ENCODE measurements at places on chromosomes 16 and 17.
A peak's percentile ranks its signal among the peaks of the same experiment; 100 is the strongest.

DNA sequence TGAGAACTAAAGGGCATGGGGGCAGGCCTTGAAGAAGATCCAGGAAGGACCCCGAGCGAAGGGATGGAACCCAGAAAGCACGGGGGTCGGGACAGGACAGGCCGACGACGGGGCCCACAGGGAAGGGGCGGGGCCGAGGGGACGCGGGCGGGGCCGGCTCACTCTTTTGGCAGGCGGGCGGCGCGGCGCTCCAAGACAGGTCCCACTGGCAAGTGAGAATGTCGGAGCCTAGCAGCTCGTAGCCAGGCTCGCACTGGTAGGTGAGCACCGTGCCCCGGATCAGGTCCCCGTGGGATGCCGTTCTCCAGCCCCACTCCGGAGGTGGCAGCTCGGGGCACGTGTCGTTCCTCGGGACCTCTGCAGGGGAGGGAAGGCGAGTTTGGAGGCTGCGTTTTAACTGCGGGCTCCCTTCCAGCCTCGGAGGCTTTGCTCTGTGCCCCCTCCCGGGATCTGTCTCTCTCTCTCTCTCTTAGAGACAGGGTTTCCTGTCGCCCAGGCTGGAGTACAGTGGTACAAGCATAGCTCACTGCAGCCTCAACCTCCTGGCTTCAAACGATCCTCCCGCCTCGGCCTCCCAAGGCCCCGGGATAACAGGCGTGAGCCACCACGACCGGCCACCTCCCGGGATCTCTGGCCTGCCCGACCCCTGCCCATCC lies 13.7 kb upstream of the CDIPT start:
- DNase-seq = no peak

DNA sequence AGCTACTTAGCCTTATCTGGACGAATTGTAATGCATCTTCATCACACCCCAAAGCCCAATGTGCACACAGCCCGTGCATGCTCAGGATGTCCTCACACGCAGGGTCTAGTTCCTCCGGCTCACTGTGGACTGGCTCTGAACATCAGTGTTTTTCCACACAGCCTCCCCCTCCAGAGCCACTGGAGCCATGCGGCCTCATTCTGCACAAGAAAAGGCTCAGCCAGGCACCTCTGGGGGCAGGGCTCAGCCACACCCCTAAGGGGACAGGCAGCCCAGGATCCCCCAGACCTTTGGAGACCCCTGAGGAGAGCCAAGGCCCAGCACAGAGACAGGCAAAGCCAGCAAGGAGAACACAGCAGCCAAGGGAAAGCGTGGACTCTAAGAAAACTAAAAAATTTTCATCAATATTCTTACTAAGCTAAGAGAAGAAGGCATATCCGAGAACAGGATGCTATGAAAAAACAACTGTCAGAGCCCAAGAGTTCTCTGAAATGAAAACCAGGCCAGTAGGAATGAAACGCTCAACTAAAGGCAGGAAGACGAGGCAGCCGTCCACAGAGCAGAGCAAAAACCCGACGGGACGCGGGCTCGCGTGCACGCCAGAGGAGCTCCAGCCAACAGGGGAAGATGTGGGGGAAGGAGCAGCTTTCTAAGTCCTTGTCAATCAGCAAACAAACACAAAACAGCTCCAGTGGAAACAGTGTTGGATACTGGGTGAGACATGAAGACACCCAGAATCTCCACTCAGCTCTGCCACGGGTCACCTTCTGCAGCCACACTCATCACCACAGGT lies 34.5 kb downstream of the MAP1LC3B start:
- no peak for DNase-seq

DNA sequence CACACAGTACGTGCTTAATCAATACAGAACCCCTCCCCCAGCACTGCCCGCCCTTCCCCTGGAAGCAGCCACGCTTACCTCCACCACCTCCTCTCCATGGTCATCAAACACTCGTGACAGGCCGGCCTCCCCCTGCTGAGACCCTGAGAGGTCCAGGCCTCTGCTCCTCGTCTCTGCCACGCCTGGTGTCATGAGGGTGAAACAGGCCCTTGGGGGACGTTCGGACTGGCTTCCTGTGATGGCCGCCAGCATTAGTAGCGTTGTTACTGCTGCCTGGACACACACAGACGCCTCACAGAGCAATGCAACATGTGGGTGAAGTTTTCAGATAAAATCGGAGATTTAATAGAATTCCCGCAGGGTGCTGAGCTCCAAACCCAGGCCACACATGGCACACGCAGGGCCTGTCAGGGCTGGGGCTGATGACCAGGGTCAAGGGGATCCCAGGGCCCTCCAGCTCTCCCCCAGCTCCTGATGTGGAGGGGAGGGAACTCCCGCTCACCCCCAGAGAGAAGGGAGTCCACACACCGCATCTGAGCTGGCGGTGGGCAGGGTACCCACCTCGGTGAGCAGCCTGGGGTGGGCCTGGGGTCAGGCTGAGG lies 15.9 kb upstream of the SLC38A10 start:
- no peak for DNase-seq

DNA sequence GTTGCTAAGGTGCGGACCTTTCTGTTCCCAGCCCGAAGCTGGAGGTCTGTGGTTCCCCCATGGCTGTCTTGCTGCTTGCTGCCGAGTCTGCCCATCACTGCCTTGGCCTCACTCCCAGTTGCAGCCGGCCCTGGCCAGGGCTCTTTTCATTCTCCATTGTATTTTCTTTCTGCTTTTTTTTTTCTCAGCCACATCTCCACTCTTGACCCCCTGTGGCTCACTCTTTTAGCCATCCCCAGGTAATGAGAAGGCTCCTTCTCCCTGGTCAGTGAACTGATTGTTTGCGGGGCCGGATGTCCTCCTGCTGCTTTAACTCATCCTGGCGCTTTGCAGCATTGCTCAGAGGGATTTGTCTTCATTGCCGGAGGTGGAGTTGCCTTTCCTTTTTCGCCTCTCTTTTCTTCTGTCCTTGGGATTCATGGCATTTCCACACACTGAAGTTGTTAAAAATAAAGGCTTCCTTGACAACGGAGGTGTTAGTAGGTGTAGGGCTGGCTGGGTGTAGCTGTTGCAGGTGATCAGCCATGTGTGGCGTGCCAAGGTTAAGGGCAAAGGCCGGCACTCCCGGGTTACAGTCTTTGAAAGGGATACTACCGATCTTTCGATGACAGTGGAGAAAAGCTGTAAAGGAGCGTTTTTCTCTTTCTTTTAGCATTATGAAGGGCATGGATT lies 34.1 kb downstream of the MAP2K6 start:
- DNase-seq = no peak

DNA sequence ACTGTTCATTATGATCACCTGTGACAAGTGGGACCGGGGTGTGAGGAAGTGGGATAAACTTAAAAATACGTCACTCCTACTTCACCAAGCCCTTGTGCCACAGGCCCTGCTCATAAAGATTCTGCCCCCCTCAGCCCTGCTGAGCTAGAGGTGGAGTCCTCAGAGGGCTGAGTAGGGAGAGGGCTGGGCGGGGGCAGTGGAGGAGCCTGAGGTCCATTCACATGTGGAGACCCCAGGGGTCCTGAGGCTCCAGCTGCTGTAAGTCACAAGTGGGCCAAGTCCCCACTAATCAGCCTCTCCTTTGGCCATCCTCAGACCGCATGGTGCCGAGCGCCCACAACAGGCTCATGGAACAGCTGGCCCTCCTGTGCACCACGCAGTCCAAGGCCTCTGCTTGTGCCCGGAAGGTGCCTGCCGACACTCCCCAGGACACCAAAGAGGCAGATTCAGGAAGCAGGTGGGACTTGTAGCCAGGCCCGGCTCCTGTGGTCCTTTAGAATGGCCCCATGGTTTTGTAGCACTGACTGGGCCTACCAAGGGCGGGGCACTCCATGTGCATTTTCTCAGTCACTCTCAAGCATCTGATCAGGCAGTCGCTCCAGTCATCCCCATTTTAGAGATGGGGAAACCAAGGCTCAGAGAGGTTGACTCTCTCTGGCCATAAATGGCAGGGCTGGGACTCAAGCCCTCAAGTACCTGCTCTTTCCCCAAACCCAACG lies 10.4 kb downstream of the DNAAF8 start:
- DNase-seq = no peak

- DNase-seq = no peak
Observed at GRCh38 chr16:6949240-6949639, 383.4 kb upstream of the RBFOX1 start.

DNA sequence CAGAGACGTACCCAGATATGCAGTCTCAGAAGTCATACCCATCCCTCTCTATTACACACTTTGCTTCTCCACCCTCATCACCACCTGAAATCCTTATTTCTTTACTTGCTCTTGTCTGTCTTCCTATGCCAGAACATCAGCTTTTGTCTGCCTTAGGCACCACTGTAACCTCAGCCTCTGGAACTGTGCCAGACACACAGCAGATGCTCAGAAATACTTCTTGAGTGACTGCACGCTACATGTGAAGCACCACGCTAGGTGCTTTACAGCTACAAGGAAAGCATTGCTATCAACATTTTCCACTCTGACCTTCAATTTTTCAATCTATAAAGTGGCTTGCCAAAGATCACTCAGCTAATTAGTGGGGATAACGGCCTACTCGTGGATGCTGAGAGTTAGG lies 226.8 kb downstream of the CHD9NB start:
- DNase-seq = no peak

GRCh38 chr16:88769617-88770460 lies 15.2 kb downstream of the PIEZO1 start:
- DNase-seq = peak; percentile 61

- no peak for DNase-seq
Observed at GRCh38 chr16:1938316-1938715, 4.7 kb downstream of the MSRB1 start.

DNA sequence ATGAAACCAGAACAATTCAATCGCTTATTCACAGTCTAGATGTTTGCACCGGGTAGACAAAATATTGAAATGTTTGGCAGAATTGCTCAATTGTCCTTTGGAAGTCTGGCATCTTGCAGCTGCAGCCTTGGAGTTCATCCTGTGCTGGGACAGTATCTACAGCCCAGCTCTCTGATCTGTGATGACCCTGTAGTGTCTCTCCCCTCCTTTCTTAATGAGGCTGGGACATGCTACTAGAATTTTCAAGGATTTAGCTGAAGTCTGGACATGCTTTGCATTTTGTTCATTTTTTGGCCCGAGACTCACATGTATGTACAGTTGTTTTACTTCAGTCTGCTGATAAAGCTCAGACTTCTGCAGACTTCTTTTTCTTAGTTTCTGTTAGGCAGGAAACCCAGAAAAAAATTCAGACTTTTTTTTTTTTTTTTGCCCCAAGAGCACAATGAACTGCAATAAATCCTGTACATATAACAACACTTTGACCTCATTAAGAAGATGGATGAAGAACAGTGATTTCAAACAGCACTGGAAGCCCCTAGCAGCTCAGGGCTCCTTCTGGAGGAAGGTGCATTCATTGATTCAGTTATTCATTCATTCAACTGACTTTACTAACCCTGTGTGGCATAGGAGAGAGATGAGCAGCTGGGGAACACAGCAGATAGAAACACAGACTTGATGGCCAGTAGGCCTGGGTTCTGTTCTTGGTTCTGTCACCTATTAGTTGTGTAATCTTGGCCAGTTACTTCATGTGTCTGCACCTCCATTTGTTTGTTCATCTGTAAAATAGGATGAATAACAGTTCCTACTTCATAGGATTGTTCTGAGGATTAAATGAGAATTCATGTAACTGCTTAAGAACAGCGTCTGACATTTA lies 210.0 kb downstream of the MAP2K4 start:
- no peak for DNase-seq

GRCh38 chr16:2205967-2206313 lies 686 bp downstream of the MLST8 start:
- no peak for DNase-seq

DNA sequence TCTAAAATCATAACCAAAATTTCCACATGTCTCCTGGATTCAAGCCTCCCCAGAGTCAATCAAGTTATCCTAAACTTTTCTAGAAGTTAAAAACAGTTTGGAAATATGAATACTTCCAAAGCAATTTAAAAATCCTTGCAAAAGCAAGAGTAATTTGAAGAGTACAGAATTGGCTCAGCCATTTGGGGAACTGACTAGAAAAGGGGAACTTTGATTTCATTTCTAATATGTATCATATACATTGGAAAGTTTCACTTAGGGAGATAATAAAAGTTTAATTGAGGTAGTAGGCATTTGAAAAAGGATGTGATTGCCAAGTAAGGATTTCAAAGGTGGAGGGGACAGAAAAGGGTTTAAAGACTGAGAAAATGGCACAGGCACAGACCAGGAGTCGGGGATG lies 9.0 kb upstream of the SLFN12L start:
- DNase-seq = no peak

GRCh38 chr16:70737377-70738082 lies 51.7 kb upstream of the MTSS2 start:
- DNase-seq = no peak

DNA sequence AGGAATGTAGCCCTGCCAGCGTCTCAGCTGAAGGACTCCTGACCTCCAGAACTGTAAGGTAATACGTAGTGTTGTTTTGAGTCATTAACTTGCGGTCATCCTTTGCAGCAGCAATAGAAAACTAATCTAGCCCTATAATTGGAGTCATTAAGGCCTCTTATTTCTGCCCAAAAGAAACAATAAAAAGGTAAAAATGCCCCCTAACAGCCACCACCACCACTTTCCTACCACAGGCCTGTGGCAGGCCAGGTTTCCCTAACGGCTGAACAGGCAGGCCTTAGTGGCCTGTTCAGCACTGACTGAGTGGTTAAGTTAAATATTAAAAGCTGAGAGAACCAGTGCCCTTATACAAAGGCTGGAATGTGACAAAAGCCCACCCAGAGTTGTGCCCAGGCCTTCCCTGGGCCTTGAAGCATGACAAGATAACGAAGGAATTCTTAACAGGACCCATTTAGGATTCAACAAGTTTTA lies 286.5 kb upstream of the ERCC4 start:
- DNase-seq = no peak

GRCh38 chr17:27339198-27339835 lies 45.4 kb downstream of the WSB1 start:
- no peak for DNase-seq

DNA sequence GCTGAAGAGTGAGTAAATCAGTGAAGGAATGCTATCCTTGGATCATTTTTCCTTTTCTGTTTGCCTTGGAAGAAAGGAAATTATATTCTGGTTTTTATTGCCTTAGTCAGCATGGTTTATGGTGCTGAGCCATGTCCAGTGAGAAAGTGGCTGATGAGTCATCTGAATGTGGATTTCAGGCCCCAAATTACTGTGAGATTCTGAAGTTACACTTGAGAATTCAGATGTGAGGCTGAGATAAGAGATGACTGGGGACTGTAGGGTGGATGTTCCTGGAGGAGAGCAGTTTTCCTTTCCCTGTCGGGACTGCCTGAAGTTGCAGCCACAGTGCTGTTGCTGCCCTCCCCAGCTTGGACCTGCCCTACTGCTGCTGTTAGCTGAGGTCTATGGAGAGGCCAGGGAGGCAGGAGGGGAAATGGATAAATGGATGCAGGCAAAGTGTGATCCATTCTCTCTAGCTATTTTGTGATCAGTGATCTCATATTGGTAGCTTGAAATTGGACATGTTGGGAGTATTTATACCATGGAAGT lies 4.2 kb upstream of the MAP3K14 start:
- peak; percentile 55 for DNase-seq

- peak; percentile 56 for DNase-seq
Observed at GRCh38 chr16:76265434-76266045, 11.7 kb upstream of the CNTNAP4 start.

GRCh38 chr16:11309895-11310633 lies 28.9 kb upstream of the PRM1 start:
- DNase-seq = peak; percentile 51
